Activated CD4-positive, alpha-beta T cell treated with anti-CD3 and anti-CD28 coated beads, Interleukin-2, amount 10 ng/mL, durations not matched to agents 7 days and 5 days (primary cell): ENCODE measurements at places on chromosomes 13 and 19.
A peak's percentile ranks its signal among the peaks of the same experiment; 100 is the strongest.

GRCh38 chr19:45130888-45131615 lies 29.7 kb downstream of the NKPD1 start:
- no peak for DNase-seq
- H3K4me3 ChIP-seq = no peak overlapping the region
- H3K27ac ChIP-seq = no peak overlapping the region
- peaks cover 11% of the 10 kb centered on the region for H3K4me1 ChIP-seq
- H3K36me3 ChIP-seq = no peaks in the 10 kb centered on the region
- H3K27me3 ChIP-seq = no peaks in the 10 kb centered on the region

DNA sequence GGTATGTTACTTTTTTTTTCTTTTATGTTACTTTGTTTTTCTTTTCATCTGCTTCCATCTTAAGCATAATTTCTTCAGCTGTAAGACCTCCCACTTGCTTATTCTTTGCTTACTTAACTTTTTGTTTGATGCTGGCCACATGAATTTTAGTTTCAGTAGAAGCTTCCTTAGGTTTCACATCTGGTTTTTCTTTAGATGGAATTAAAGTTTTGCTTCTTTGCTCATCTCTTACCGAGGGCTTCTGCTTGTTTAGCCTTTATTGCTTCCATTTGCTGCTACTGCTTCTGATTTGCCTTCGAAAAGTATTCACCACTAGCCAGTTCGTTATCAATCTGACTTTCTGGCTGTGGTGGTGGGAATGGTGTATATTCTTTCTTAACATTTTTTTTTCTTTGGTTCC lies 90.9 kb downstream of the GJA3 start:
- H3K36me3 ChIP-seq = peaks cover 41% of the 10 kb centered on the region
- no peaks in the 10 kb centered on the region for H3K27me3 ChIP-seq
- no peak overlapping the region for H3K27ac ChIP-seq
- no peak for DNase-seq
- peaks cover 14% of the 10 kb centered on the region for H3K4me1 ChIP-seq
- H3K4me3 ChIP-seq = no peak overlapping the region

GRCh38 chr13:91158017-91158395 lies 189.5 kb upstream of the MIR17HG start:
- no peak overlapping the region for H3K27ac ChIP-seq
- DNase-seq = no peak
- H3K4me1 ChIP-seq = no peaks in the 10 kb centered on the region
- H3K36me3 ChIP-seq = no peaks in the 10 kb centered on the region
- H3K4me3 ChIP-seq = no peak overlapping the region

DNA sequence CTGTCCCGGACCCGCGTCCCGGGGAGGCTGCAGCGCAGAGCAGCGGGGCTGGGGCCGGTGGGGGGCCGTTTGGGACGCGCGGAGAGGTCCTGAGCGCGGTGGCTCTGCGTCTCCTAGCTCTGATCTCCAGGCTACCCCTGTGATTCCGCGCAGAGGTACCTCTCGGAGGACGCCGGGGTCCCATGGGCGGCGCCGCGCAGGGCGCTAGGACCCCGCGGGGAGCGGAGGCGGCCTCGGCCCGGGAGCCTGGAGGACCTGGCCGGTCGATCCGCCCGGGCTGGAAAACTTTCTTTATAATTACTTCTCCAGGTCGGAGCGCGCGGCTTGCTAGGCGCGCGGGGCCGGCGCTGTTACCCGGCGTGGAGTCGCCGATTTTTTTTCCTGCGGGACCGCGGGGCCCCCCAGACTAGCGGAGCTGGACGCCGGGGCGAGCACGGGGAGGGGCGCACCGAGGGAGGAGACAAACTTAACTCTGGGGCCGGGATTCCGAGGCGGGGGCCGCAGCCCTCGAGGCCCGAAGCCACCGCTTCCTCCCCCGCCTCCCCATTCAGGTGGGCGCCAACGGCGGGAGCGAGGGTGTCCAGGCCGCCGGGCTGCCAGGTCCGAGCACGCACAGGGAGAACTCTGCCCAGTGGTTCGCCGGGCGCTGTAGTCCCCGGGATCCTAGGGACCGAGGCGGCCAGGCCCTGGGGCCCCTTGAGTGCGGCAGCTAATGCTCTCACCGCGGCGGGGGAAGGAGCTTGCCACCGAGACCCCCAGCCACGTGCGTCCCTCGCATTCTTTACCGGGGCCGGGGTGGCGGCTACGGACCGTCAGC lies 848 bp upstream of the CEBPA start:
- H3K36me3 ChIP-seq = no peaks in the 10 kb centered on the region
- H3K4me1 ChIP-seq = no peaks in the 10 kb centered on the region
- H3K27ac ChIP-seq = no peak overlapping the region
- no peak for DNase-seq
- H3K27me3 ChIP-seq = peaks cover 47% of the 10 kb centered on the region

- no peak overlapping the region for H3K27ac ChIP-seq
- H3K4me3 ChIP-seq = no peak overlapping the region
- peak; percentile 35 for DNase-seq
Observed at GRCh38 chr19:16319481-16319880, 5.1 kb upstream of the KLF2 start.

DNA sequence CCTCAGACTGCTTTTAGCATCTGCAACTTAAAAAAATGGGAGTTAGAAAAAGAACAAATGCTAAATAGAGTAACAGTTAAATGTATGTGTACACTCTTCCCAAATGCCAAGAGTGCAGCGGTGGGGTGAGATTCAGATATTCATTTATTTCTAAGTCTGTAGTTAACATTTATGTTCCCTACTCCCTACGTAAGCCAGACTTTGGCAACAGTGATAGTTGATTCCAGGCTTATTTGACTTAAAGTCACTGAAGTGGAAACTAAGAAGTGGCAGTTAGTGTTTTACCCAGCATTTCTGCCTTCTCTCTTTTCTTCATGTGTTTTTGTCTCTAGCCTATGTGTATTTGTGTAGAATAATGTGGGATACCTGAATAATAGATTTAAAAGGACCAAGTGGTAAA lies 4.5 kb downstream of the MIR17HG start:
- no peak for DNase-seq
- no peaks in the 10 kb centered on the region for H3K27me3 ChIP-seq
- peaks cover 71% of the 10 kb centered on the region for H3K36me3 ChIP-seq
- peaks cover 50% of the 10 kb centered on the region for H3K4me1 ChIP-seq

DNA sequence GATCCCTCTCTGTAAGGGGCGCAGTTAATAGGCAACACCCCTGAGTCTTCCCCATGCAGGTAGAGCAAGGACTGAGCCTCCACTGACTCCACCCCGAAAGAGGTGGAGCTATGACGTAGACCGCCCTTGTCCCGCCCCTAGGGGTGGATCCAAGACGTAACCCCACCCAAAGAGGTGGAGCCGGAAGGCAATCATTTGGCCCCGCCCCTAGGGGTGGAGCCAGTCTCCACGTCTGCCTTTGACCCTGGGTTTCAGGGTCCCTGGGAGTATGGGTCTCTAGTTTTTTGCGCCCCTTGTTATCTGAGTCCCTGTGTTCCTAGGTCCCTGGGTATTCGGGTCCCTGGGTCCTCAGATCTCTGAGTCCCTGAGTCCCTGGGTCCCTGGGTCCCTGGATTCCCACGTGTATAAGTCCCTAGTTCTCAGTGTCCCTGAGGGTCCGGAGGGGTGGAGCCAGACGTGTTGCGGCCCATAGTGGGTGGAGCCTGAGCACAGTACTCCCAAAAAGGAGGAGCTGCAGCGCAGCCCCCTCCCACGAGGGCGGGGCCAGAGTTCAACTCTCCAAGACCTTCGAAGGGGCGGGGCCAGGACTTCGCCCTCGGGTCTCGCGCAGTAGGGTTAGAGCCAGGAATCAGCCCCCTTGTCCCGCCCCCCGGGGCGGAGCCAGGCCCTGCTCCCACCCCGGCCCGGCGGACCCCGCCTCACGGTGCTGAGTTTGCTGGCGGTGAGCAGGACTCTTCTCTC lies 5.3 kb downstream of the DENND1C start:
- no peak overlapping the region for H3K27ac ChIP-seq
- peaks cover 19% of the 10 kb centered on the region for H3K4me1 ChIP-seq
- peaks cover 27% of the 10 kb centered on the region for H3K36me3 ChIP-seq
